ENCODE measurements at places on chromosomes 7 and 10. TPM values are rescaled to one million over a fixed set of nuclear protein-coding genes. Genes with fewer than 3 reads are reported as not detected.

The MALRD1 gene
- total RNA-seq: not detected

The GAD2 gene
- total RNA-seq: not detected

The GIMAP1 gene
- not detected for total RNA-seq

The SPAM1 gene
- not detected for total RNA-seq

The VAX1 gene
- total RNA-seq: not detected

The CCNY gene
- total RNA-seq: 52.5 TPM

The ANKRD1 gene
- total RNA-seq: 7.0 TPM

The MLLT10 gene
- total RNA-seq: 39.6 TPM

The ACBD7 gene
- total RNA-seq: not detected

The SHLD2 gene
- total RNA-seq: 50.1 TPM

The IQUB gene
- 0.57 TPM for total RNA-seq

The KCNMA1 gene
- total RNA-seq: 54.7 TPM

The LAMB4 gene
- total RNA-seq: 0.29 TPM

The MCM10 gene
- 21.8 TPM for total RNA-seq

The NOBOX gene
- not detected for total RNA-seq

The SYNPO2L gene
- 0.43 TPM for total RNA-seq

The PNLIPRP3 gene
- total RNA-seq: not detected

The MOGAT3 gene
- not detected for total RNA-seq

The RBM20 gene
- total RNA-seq: under 0.01 TPM

The FGFBP3 gene
- 0.29 TPM for total RNA-seq

The C10orf105 gene
- under 0.01 TPM for total RNA-seq

The SPDYE11 gene
- total RNA-seq: not detected

The HKDC1 gene
- 0.14 TPM for total RNA-seq

The GRM3 gene
- not detected for total RNA-seq

The TRIM50 gene
- total RNA-seq: not detected

The IFIT1B gene
- total RNA-seq: not detected

The PDZD7 gene
- total RNA-seq: 0.57 TPM

The TDRD1 gene
- total RNA-seq: not detected

The CDC14C gene
- total RNA-seq: not detected

The KIAA1217 gene
- 2.0 TPM for total RNA-seq

The HTR7 gene
- 13.5 TPM for total RNA-seq

The FAS gene
- total RNA-seq: 63.5 TPM

The MYL10 gene
- total RNA-seq: not detected

The CDH23 gene
- total RNA-seq: under 0.01 TPM

The C10orf67 gene
- total RNA-seq: 0.22 TPM

The KLF14 gene
- 0.22 TPM for total RNA-seq

The EIF5AL1 gene
- 0.72 TPM for total RNA-seq

The DNAJB9 gene
- total RNA-seq: 329 TPM

The PTER gene
- 7.9 TPM for total RNA-seq

All from placental pericyte (primary cell).